ENCODE measurements at places on chromosomes 11 and 22. TPM values are rescaled to one million over a fixed set of nuclear protein-coding genes. Genes with fewer than 3 reads are reported as not detected.

The KRTAP5-2 gene
- not detected for total RNA-seq

The SLC22A9 gene
- not detected for total RNA-seq

The OR52I1 gene
- total RNA-seq: not detected

The RAB36 gene
- 8.1 TPM for total RNA-seq

The RIMBP3B gene
- 0.38 TPM for total RNA-seq

The CAVIN3 gene
- 37.9 TPM for total RNA-seq

The LRRC74B gene
- total RNA-seq: not detected

The SYT8 gene
- not detected for total RNA-seq

The MYBPC3 gene
- 0.08 TPM for total RNA-seq

The CSRP3 gene
- total RNA-seq: not detected

The DNAJB7 gene
- not detected for total RNA-seq

The TCN2 gene
- total RNA-seq: 5.5 TPM

The TFIP11 gene
- 22.2 TPM for total RNA-seq

The GGTLC3 gene
- not detected for total RNA-seq

The SNX15 gene
- total RNA-seq: 20.4 TPM

The CRACR2B gene
- total RNA-seq: 3.0 TPM

The PNPLA5 gene
- 0.07 TPM for total RNA-seq

The OR52I2 gene
- total RNA-seq: not detected

The C11orf65 gene
- 0.20 TPM for total RNA-seq

The NPTXR gene
- 12.2 TPM for total RNA-seq

The CDHR5 gene
- total RNA-seq: 0.05 TPM

The PTPRCAP gene
- total RNA-seq: 0.33 TPM

The SLC7A4 gene
- not detected for total RNA-seq

The POU2AF2 gene
- total RNA-seq: not detected

The DAGLA gene
- total RNA-seq: 6.4 TPM

The XKR3 gene
- not detected for total RNA-seq

The NELL1 gene
- total RNA-seq: not detected

The EIF3M gene
- total RNA-seq: 408 TPM

The PYGM gene
- total RNA-seq: 0.30 TPM

The CARD10 gene
- total RNA-seq: 41.1 TPM

The DDTL gene
- total RNA-seq: 1.7 TPM

The UCP3 gene
- total RNA-seq: 1.1 TPM

The CLDN5 gene
- total RNA-seq: not detected

The HEPN1 gene
- not detected for total RNA-seq

The SCGB1D2 gene
- not detected for total RNA-seq

The TMEM258 gene
- total RNA-seq: 275 TPM

The SLC22A25 gene
- not detected for total RNA-seq

The CLCF1 gene
- 45.1 TPM for total RNA-seq
